HCEC 1CT (cell line): ENCODE measurements at places on chromosomes 3 and 15.

- DNase-seq, result peak; percentile 10
Measured at GRCh38 chr3:97815149-97815917, 6.5 kb upstream of the CRYBG3 start.

- DNase-seq, result no peak
Measured at GRCh38 chr3:54572197-54572895, 355.5 kb downstream of the LRTM1 start.

DNA sequence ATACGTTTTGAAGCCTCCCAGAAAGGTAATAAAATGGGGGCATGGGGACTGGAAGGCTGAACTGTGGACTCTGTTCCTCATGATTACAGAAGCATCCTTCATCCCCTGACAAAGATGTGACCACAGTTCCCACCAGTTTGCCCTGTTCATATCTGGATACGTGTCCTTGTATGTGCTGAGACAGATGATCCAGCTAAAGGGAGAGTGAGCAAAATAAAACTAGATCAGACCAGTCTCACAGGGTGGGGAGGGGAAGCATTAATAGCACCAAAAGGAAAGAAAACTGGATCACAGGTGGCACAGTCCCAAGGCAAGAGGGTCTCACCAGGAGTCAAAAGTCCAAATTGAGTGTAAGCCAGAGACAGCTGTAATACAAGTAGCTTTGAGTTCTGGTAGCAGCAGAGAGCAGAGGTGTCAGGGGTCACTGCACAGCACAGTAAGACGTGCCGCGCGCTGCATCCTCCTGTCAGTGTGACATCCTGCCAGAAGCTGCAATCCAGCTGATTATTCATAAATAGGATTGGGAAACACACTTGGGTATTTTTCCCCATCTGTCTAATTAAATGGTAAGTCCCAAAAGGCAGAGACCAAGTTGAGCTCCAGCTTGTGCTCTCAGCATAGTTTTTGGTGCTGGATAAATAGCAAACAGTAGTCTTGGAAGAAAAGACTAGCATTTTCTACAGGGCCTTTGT lies 560.0 kb upstream of the CFAP20DC start:
- DNase-seq, result no peak

- peak; percentile 38 for DNase-seq
Measured at GRCh38 chr3:150030841-150031240, 60.1 kb upstream of the PFN2 start.

- no peak for DNase-seq
Measured at GRCh38 chr15:56098195-56098863, 104.9 kb upstream of the NEDD4 start.

DNA sequence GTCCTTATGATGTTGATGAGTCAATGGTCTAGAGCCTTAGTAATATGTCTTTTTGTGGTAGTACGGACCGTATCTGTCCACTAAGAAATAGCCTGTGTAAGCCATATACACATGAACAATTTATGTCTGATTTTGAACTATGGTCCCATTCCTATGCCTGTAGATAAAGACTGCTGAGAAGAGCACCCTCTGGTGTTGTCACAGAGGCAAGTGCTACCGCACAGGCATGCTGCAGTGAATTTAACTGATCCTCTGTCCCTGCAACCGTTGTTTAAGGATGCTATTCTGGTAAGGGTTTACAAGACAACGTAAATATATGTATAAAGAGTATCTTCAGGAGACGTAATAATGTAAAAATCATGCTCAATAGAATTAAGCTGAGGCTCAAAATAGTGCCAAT lies 170.7 kb downstream of the UBE3A start:
- no peak for DNase-seq

GRCh38 chr3:190532731-190533203 lies 18.9 kb downstream of the IL1RAP start:
- no peak for DNase-seq

GRCh38 chr3:115508562-115508961 lies 114.7 kb upstream of the GAP43 start:
- no peak for DNase-seq

DNA sequence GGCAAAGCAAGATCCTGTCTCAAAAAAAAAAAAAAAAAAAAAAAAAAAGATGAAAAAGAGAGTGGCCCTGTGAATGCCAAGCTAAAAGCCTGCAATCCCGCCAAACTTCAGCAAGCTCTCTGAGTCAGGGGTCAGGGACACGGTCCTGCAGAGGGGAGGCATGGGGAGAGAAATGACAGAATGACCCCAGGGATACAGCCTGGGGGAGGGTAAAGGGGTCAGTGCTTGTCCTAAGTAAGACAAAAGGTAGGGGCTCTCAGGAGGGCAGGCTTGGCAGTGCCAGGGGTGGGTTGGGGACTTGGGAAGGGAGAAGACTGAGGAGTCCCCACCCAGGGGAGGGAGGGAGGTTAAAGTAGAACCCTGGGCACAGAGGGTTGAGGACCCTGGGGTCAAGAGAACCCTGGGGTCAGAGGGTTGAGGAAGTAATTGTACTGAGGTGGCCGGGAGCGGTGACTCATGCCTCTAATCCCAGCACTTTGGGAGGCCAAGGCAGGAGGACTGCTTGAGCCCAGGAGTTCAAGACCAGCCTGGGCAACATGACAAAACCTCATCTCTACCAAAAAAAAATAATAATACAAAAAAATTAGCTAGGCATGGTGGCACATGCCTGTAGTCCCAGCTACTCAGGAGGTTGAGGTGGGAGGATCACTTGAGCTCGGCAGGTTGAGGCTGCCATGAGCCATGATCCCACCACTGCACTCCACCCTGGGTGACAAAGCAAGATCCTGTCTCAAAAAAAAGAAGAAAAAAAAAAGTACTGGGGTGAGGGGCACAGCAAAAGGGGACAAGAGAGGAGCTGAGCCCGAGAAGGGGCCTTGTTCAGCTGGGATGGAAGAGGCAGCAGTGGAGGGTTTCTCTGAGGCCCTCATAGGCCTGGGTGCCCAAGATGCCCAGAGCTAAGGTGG lies 5.2 kb upstream of the SEMA3B start:
- peak; percentile 25 for DNase-seq

- no peak for DNase-seq
Measured at GRCh38 chr3:184561913-184562877, 610 bp downstream of the EPHB3 start.

DNA sequence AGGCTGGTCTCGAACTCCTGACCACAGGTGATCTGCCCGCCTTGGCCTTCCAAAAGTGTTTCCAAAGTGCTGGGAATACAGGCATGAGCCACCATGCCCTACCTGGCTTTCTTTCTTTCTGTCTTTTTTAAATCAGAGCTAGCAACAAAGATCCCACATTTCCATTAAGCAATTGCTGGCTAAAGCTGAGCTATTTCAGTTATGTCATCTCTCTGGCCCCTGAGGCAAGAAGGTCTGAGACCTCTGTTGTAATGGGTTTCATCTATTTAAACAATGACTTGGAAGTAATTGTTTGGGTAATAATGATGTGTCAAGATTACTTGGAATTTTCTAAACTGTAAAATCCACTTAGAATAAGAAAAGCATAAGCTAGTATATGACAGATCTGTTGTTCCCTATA lies 30.2 kb upstream of the CRBN start:
- no peak for DNase-seq

DNA sequence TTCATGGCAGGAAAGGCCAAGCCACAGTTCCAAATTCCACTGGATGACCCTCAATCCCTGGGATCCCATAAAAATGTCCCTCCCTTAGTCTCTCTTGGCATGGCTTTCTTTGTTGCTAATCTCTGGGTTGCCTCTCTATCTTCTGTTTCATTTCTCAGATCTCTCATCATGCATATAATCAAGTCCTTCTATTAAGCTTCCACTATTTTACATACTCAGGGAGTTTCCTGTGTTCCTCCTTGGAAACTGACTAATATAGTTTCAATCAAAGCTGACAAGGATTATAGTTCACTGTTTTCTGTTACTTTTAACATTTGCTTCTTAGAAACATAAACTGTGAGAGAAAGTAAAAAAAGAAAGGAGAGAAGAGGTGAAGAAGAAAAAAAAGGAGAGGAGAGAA lies 113.8 kb upstream of the COL8A1 start:
- DNase-seq, result no peak

DNA sequence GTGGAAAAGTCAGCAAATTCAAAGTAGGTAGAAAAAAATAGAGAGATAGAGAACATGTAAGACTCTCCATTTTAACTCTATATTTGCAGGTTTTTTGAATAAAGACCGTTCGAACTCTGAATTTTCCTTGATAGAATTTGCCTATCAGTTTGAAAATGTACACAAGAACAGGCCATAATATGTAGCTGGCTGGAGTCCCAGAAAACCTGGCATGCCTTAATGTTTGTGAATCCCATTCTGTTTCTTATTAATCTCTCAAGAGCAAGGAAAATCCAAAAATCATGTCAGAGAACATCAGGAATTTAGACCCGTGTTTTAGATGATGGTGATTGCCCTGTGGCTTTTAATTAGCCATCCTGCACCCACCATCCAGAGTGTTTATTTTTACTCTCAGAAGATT lies 7.2 kb upstream of the CFAP161 start:
- DNase-seq, result no peak

DNA sequence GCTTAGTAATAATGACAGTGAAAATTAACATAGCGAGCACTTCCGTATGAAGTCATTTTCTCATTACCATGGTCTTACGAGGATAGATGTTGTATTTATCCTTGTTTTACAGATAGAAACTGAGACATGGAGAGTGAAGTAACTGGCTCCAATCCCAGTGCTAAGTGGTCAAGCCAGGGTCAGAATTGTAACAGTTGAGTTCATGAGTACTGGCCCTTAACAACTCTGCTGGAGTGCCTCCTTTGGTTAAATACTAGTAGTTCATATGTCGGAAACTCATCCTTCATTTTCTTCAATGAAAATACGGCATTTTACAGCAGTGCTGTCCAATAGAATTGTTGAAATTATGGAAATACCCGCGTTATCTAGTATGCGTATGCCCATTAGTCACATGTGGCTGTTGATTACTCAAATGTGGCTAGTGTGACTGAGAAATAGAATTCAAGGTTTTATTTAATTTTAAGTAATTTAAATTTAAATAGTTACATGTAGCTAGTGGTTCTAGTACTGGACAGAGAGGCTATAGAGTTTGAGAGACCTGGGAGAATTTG lies 32.5 kb downstream of the FNDC3B start:
- DNase-seq, result no peak

- no peak for DNase-seq
Measured at GRCh38 chr15:53976844-53977392, 1.3 kb upstream of the UNC13C start.

- DNase-seq, result peak; percentile 88
Measured at GRCh38 chr3:170572665-170573253, 13.1 kb downstream of the SLC7A14 start.

GRCh38 chr15:51382787-51383186 lies 41.3 kb downstream of the GLDN start:
- peak; percentile 46 for DNase-seq

GRCh38 chr3:43055393-43055792 lies 50.5 kb downstream of the POMGNT2 start:
- DNase-seq, result no peak

DNA sequence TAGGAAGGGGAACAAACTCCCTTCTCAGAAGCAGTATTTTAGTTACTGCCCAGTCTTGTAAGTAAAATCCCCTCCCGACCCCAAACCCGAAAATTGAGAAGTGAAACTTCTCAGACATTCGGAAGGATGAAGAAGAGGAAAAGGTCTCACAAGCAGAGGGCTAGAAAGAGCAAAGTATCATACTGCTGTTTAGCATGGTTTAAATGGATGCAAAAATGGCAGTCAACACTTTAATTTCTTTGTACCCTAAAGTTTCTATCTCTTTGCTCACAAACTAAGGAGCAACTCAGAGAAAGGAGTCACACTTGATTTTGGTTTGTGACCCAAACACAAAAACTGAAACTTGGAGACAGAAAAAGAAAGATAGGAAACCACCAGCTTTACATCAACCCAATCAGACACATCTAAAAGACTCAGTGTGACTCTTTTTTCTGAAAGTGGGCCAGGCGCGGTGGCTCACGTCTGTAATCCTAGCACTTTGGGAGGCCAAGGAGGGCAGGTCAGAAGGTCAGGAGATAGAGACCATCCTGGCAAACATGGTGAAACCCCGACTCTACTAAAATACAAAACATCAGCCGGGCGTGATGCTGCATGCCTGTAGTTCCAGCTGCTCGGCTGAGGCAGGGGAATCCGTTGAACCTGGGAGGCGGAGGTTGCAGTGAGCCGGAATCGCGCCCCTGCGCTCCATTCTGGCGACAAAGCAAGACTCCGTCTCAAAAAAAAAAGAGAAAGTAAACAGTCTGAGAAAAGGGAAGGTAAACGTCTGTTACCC lies 63.2 kb upstream of the ATP11B start:
- DNase-seq, result no peak

- no peak for DNase-seq
Measured at GRCh38 chr15:77538027-77538451, 94.7 kb downstream of the LINGO1 start.

- DNase-seq, result no peak
Measured at GRCh38 chr15:72616491-72617210, 37.8 kb upstream of the GOLGA6B start.

GRCh38 chr3:42905740-42906069 lies 237 bp upstream of the ZNF662 start:
- no peak for DNase-seq

DNA sequence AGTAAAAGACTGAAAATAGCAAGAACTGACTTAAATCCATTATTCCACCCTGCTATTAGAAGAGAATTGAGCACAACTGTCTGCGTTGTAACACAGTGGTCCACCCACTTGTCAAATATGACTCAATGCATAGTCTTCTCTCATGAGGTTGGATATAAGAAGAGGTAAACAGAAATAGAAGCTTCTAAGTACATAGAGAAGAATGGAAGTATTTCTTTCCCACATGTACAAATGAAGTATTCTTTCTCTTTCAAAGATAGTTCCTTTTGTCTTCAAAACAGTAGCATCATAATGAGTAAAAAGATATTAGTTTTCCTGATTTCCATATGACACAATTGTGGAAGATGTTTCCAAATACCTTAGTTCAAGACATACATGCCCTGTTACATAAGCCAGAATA lies 348.6 kb upstream of the CCDC54 start:
- DNase-seq, result no peak

DNA sequence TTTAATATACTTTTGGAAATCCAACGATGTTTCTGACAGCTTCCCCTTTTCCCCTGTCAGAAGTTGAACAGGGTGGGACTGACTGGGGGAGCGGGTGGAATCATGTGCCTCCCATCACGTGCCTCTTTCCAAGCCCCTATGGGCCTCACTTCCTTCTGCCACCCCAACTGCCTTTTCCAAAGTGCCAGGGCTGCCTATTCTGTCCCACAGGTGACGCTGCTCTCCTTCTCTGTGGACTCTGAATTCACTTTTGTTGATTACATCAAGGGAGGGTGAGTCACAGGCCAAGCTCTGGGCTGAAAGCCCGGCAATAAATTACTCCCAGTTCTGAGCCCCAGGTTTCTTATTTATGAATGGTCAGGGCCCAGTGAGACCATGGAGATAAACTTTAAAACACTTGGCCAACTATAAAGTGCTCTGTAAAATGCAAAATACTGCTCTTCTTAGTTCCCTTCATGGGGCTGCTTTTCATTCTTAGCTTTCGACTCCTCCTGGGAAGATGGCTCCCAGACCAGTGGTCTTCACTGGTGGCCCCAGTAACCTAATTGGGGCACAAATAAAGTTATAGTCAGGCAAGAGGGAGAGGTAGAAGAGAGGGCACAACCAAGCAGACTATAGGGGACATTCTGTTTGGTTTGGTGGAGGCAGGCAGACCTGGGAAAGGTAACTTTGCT lies 12.3 kb downstream of the CPNE9 start:
- DNase-seq, result peak; percentile 92
